ENCODE measurements at places on chromosomes 11 and 22.

DNA sequence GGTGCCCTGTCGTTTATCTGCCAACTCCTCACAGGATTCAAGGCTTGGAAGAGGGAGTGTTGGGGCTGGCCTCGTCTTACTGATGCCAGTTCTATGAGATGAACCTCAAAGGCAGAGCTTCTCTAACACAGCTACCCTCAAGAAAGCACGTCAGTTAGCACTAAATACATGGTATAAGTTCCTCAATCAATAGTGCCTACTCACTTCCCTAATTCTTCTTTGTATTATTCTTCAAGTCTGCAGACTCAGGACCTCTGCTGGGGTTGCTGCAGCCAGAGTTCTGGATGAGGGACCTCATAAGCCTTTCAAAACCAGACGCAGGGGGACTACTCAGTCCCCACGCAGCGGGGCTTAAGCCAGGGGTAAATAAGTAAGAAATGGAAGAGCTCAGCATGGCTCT is 118.3 kb downstream of the VPREB1 start:
- DNase-seq = peak; percentile 45

- no peak for DNase-seq
These were observed 1.0 kb downstream of the UQCR10 start for GRCh38 chr22:29768052-29768693.

- DNase-seq = no peak
These were observed 924.7 kb downstream of the OPCML start for GRCh38 chr11:132607575-132607974.

DNA sequence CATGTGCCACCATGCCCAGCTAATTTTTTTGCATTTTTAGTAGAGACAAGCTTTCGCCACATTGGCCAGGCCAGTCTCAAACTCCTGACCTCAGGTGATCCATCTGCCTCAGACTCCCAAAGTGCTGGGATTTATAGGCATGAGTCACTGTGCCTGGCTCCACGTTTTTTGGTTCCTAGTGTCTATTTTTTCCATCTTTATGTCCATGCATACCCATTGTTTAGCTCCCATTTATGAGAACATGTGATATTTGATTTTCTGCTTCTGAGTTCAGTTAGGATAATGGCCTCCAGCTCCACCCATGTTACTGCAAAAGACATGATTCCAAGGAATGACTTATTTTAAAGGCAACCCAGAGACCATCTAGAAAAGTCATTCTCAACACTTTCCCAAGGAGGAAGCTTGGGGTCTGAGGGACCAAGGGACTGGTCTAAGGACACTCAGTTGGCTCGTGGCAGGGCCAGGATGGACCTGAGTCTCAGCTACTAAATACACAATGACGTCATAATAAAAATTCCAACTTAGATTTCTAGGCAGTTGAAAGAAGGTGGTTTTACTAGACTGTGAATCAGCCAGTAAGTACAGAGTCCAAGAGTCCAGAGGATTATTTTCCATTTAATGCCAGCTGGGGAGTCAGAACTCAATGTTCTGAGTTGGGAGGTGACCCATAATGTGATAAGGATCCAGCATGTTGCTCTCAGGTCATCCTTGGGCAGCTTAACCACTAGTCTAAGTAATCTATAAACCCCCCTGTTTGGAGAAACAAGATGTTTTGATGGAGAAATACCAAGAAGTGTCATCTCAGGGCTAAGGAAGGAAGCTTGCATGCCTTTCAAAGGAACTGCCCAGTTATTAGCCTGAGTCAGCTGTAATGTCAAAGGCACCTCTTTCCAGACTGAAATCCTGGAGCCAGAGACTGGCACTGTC is 39.4 kb downstream of the ABTB2 start:
- no peak for DNase-seq

DNA sequence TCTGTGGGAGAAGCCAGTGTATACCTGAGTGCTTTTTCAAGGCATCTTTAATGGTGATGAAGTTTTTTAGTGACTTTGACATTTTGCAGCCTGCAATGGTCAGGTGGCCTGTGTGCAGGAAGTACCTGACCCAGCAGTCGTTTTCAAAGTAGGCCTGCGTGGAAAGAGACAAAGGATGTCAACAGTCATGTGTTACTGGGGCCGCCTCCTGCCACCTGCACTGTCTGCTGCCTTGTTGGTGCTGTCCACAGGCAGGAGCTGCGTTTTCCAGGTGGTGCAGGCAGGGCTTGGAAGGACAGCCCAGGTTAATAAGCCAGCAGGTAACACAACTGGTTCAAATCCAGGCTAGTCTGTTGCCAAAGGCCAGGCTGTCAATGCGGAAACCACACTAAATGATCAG is 26.5 kb upstream of the NAP1L4 start:
- DNase-seq = no peak

DNA sequence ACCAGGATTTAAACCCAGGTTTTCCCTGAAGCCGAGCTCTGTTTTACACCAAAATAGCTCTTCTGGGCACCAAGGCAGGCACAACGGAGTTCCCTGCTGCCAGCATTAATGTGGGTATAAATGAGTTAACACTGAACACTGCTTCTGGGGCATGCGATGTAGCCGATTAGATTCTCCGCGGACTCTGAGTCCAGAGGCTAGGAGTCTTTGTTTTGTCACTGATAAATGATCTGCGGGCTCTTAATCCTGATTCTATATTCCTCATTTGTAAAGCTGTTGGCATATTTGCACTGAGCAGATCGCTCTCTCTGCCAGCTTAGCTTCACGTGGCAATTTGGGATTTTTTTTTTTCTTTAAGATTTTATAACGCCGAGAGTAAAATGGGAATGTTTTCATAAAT is 16.8 kb upstream of the LDLRAD3 start:
- DNase-seq = no peak

Data from naive B cell (primary cell).